ENCODE measurements at places on chromosomes 2 and 18.

GRCh38 chr2:168256448-168256847, 9.1 kb upstream of the STK39 start:
- no peak for DNase-seq

GRCh38 chr18:22670914-22671313, 253.2 kb upstream of the CTAGE1 start:
- DNase-seq: no peak

DNA sequence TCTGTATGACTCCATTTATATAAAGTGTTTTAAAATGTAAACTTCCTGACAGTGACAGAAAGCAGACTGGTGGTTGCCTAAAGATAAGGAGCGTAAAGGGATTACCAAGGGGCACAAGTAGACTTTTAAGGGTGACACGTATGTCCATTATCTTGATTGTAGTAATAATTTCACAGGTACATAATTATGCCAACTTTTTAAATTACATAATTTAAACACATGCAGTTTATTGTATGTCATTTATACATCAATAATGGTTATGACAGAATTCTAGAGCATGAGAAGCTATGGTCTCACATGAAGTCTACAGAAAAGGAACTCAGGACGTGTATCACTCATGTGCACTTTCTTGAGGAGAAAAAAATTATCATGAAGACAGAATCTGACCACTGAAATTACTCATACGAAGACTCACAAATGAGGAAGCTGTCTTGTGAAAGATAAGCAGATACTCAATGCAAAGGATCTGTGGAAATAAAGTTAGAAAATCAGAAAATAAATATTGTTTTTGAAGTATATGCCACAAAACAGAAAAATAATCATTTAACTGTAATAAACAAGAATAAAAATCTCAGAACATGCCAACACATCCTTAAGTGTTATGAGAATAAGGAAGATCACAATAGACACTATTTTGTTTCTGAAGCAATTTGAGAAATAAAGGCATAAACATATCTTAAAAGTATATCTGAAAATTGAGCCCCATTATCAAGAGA, 84.4 kb downstream of the TMEM131 start:
- DNase-seq: no peak

DNA sequence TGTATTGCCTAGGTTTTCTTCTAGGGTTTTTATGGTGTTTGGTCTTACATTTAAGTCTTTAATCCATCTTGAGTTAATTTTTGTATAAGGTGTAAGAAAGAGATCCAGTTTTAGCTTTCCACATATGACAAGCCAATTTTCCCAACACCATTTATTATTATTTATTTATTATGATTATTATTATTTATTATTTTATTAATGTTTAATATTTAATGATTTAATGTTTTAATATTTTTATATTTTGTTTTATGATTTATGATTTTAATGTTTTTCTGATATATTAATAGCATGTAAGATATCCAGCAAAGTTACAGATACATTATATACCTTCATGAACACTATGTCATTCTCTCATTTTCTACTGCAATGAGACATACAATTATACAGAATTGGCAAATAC, 1082.0 kb downstream of the DSC3 start:
- DNase-seq: no peak

- DNase-seq: no peak
Measured at GRCh38 chr2:24915796-24916195, 4.2 kb downstream of the ADCY3 start.

GRCh38 chr2:75656563-75656962, 10.0 kb downstream of the MRPL19 start:
- DNase-seq: no peak

DNA sequence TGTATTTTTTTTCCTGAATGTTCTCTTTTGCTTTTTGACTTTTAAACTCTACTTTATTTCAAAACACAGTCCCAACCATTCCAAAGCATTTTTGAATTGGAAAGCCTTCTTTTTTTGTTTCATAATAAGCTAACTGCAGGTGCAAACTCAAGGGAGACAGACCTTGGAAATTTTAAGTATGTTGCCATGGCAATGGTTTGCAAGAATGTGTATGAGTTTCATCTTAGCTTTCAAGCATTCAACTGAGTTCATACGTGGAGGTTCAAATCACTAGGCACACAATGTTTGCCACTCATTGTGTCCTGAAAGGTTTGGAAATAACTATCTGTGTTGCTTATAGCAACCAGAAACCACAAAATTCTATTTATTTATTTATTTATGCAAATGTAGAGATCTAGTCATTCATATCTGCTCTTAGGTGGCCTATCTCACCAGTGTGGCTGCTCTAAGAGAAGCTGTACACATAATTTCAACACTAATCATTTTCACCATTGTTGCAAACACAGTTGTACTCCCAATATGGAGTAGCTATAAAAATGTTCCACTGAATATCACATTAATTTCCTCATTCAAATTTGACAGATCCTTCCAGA, 805.7 kb upstream of the FSHR start:
- DNase-seq: no peak

- no peak for DNase-seq
Measured at GRCh38 chr2:208001924-208002323, 23.4 kb downstream of the PLEKHM3 start.

GRCh38 chr18:75790796-75791195, 363.3 kb upstream of the SMIM21 start:
- DNase-seq: no peak

DNA sequence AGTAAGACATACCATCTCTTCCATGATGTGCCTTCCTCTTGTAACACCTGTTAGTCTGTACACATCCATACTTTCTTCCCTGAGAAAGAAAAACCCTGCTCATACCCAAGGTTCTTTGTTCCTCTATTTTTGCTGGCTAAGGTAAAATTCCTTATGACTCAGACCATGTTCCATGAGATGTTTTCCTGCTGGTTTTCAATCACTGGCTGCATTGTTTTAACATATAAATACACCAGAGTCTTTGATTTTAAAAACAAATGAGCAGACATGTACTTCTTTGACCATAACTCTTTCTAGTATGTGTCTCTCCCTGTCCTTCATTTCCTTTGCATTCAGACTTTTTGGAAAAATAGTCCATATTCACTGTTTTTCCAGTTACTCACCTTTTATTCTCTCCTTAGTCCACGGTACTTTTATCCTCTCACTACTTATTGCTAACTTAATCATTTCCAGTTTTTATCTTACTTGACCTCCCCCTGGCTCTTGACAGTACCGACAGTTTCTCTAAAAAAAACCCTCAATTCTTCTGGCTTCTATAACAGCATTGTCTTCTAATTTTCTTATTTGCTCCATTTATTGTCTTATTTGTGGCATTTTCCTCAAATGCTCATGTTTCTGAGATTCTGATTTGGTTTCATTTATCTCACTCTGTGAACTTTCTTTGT, 4.3 kb downstream of the VAPA start:
- no peak for DNase-seq

DNA sequence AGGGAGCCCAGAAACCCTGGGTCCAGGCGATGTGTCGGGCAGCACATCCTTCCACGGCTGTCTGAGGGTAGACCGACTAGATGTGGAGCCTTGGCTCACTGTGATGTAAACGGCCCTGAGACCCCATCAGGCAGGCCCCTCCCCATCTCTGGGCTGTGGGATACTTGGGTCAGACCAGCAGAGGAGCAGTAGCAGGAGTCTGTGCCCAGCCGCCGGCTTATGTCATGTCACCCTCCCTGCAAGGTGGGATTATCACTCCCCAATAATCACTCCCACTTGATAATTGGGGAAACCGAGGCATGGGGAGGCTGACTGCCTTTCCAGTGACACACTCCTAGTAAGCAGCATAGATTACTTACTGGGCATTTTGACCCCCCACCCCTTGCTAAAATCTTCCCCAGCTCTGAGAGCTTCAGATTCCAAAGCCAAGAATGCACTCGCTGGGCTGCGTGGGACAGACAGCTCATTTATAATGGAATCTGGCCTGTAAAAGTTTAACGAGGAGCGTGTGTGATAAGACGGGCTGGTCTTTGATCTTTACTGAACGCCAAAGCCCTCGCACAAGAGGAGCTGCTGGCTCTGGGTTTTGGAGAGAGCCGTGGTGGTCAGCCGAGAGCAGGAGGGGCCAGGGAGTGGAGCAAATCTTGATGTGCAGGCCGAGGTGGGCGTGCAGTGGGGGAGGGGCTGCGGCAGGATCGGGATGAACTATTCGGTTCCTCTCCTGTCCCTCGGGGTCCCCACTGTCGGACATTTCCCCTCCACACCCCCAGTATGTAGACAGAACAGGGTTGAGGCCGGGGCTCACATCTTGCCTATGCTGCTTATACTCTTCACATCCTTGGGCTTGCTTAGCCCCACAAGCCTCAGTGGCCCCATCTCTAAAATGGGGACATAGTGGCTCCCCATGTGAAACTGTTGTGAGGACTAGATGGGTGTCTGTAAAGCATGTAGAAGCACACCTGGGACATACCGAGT, 200.0 kb downstream of the GLI2 start:
- no peak for DNase-seq

DNA sequence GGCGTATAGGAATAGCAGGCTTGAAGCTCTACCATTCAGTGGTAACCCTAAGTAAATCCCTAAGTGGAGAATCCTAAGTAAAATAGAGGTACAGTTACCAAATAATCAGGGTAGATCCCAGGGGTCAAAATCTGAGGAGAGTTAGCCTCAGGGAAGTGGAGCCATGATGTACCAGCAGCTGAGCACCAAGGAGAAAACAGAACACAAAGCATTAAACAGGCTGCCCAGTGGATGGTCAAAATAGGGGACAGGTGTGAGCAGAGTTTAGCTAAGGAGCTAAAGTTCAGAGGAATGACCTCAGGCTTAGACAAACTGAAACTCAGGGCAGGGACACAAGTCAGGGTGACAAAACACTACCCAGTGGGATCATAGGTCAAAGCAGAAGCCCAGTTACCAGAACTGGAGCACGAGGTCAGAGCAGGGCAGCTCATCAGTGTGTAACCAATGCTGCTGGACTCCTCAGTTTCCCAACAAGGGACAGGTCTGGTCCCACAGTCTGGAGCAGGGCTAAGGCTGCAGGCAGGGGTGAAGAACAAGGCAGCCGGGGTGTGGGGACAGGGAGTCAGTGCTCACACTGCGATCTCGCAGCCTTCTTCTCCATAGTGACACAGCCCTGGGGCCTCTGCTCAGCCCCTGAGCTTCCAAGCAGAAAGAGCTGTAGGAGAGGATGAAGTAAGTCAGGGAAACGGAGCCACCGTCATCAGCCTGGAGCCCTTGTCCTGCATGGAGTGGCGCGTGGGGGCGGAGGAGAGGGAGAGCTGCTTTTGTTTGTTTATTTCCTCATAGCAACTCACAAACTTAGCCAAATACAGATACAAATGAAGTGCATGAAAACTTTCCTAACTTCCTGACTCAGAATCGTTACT, 264.0 kb downstream of the MREG start:
- DNase-seq: no peak

DNA sequence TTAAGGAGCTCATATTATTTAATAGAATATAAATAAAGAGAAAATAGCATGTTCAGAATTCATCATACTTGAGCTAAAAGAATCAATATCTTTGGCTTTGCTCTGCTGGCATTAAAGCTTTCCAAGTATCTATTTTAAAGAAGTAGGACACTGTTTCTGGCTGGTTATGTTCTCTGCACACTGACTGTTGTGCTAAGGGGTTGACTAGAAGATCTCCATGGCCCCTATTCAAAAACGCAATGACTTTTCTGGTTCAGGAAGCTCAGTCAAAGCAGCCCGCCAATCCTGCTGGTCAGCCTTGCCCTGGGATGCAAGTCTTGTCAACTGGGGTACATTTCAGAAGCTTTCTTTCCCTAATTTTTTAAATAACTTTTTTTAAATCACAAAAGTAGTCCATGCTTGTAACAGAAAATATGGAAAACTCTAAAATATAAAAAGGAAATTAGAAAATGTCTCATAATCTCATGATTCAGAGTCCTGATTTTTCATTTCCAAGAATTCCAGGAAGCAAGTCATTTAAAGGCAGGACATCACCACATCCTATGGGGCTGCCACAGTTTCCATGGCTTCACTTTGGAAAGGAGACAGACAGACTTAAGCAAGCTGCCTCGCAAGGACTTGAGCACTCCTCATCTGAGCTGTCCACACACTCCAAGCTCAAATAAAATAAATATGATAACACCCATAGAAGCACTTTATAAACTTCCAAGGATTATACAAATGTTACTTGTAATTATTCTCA, 195.1 kb downstream of the TXNL1 start:
- no peak for DNase-seq

Data from NK-92 treated with Interleukin-12 subunit alpha and Interleukin-12 subunit beta, amount 100 ng/mL, for 24 hours (cell line).